ENCODE measurements at places on chromosomes 4 and X.

GRCh38 chr4:6687947-6688878, 5.5 kb upstream of the S100P start:
- no peak for DNase-seq

DNA sequence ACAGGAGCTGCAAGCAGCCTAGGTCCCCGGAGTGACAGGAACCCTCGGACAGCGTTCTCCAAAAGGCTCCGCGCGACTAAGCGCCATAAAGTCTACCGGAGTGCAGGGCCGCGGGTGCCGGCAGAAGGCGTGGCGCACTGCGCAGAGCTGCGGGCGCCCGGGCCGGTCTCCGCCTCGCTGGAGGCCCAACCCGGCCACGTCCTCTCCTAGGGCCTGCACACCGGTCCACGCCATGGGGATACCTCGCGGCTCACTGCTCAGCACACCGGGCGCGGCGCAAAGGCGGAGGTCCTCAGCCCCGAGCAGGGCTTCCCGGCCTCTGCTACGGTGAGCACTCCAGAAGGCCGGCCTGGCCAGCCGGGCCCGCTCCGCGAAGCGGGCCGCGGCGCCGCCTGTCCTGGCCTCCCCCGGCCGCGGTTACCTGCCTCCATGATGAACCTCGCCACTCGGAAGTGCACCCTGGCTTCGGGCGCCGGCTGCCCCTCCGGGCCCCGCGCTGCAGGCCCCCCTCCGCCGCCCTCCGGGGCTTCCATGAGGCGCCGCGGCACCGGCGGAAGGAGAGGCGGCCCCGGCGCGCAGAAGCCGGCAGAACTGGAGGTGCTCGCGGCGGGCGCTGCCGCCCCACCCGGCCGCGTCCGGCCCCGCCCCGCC, at the start of gene CCNQ:
CCNQ (minus strand) TSS at position 599 of the 651 bp plus-strand sequence; CDS start at position 533, 66 bp downstream.
- DNase-seq, result peak; percentile 33

DNA sequence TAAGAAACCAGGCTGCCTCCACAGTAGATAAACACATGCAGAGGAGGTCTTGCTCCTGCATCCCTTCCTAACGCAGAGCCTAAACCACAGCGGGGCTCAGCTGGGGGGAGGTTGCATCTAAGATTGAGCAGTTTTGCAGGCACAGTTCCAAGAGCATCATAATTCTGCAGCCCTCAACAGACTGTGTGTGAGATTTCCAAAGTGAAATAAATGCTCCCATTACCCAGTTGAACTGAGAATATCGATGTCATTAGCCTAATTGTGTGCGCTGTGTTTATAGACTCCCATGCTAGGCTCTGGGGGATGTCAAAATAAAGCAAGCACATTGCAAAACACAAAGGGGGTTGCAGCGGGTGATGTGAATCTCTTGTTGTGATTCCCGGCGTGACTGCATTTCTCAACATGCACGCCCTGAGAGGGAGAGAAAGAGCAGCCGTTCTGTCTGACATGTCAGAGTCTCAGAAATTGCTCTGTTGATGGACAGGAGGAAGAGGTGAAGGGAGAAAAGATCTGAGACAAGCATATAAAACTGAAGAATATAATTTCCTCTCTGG, 150.0 kb upstream of the PSAPL1 start:
- DNase-seq, result no peak

- no peak for DNase-seq
These were observed 379.7 kb downstream of the SPRY1 start for GRCh38 chr4:123776267-123776666.

DNA sequence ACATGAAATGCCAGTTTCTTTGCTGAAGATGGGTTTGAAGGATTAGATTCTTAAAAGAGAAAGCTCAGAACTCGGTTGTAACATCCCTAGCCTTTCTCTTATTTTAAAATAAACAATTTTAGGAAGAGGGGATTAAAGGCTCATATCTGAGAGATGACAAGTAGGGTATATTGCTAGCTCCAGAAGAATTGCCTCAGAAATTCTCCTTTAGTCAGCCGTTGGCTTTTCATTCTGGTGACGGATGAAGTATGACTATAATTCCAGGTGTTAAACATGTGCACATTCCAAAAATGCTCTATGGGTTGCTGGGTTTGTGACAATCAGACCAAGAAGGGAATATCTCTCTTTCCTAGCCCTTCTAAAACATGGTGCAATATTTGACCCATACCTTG, 17.8 kb downstream of the DKK2 start:
- DNase-seq, result no peak

DNA sequence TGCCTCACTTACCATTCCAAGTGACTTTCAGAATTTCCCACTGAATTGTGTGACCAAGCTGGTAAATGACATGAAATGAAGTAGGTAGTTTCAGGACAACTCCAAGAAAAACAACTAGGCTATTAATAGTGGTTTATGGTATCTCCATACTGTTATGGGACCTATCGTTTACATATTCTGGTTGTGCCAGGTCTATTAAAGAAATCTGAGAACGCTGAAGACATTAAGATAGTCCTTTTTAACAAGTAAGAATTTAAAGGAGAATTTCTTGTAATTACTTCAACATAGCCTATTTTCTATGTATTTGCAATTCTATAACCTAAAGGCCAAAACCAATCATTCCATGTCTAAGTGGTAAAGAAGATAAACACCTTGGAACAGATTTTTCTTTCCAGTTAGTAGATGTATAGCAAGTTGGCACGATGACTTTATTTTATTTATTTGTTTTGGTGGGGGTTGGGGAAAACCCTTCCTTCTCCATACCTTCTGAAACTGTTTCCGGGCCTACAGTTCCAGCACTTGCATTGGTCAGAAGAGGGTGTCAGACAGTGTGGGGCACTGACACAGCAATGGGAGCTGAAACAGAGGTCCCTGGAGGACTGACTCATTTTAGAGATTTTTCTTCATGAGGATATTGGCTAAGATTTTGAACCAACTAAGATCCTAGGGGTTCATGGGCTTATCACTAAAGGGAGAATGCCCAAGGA, 7.6 kb upstream of the DCLK2 start:
- no peak for DNase-seq

DNA sequence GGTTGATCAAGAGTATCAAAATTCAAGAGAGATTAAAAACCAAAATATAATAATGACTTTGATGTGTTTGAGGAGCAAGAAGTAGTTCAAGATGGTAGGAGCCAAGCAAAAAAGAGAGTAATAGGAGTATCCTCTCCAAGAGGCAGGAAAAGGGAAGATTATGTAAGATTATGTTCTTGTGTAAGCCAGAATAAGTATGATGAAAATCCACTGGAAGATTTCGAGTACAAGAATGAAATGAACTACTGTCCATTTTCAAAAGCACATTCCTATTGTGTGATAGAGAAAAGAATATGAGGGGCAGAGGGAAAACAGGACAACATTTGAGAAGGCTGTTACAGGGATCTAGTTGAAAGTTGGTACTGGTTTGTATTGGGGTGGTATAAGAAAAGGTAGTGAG, 659.6 kb upstream of the INTU start:
- no peak for DNase-seq

- no peak for DNase-seq
These were observed 3.9 kb downstream of the CTBP1 start for GRCh38 chr4:1244978-1245471.

- DNase-seq, result peak; percentile 31
These were observed 144.8 kb downstream of the PPA2 start for GRCh38 chr4:105329081-105329480.

- no peak for DNase-seq
These were observed 494.8 kb upstream of the ZFP42 start for GRCh38 chr4:187500796-187501195.

DNA sequence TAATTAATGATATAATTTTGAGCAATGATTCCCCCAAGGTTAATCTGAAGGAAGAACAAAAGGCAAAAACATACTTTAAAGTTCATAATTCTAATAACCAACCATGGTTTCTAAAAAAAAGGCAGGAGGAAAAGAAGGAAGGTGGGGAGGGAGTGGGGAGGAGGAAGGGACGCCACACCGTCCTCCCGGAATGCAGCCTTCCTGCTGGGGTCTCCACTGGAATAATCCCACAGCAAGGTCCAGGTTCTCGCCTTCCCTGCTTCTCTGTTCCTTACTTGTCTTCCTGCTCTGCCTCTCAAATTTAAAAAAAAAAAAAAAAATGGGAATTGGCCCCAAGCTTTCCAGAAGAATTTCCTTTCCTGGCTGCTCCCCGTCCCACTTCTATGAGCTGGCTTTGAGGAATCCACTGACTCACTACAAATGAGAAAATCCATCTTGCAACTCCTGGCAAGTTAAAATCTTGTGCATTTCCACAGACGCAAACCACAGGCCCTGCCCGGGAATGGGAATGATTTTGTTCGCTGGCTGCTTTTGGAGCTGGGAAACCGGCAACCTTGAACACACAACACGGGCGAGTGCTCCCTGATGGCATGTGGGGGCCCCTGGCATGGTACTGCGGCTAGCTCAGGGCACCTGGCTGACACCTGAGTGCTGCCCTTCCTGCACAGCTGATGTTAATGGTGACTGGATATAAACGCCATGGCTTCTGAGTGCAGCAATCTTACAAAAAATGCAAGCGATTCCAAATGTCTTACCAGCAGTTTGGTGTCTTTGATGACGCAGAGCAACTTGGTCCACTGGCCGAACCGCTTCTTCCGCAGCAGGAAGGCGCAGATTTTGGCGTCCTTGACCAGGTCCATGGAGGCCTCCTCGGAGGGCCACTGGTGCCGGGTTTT, 97.0 kb downstream of the AFAP1 start:
- DNase-seq, result no peak

DNA sequence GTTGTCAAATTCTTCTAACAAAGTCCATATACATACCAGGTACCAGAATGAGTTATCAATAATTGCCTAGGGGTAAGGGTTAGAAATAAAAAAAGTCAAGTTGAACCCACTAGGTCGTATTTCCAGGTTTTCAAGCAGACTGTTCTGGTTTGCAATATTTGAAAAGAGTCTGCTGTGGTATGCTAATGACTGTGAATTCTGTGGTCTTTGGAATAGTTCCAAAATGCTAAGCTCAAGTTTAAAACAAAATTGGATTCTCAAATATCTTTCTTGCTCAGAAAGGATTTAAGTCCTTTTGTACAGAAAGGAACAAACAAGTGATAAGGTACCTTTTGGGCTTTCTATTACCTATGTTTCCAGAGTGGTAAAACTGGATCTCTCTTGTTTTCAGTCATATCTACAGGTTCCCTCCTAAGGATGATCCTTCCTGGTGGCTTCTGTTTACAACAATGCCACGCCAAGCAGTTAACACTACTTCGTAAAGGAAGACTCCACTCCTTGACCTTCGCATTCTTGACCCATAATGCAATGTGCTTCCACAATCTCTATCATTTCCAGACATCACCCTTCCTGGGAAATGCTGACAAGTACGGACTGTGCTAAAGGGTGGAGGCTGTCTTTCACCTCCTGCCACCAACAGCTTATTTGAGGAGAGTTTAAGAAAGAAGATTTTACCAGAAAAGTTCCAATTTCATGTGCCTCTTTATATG, 531.7 kb upstream of the FTHL17 start:
- no peak for DNase-seq

- DNase-seq, result no peak
These were observed 53.6 kb upstream of the FUNDC1 start for GRCh38 chrX:44596277-44596676.

GRCh38 chr4:105797225-105797624, 88.6 kb downstream of the GSTCD start:
- no peak for DNase-seq

DNA sequence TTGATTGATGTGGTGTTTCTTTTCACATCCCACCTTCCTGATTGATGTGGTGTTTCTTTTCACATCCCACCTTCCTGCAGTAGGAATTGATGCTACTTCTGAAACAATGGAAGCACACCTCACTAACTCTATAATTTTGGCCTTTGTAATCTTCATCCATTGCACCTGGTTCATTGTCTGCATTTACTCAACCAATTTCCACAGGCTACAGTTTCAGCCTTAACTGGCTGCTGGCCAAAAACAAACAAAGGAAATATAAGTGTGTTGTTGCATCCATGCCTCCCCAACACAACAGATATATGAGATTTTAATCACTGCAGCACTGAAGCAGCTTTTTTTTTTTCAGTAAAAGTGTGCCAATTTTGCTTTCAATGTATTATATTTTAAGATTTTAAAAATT, 867.6 kb upstream of the PCDH7 start:
- no peak for DNase-seq

DNA sequence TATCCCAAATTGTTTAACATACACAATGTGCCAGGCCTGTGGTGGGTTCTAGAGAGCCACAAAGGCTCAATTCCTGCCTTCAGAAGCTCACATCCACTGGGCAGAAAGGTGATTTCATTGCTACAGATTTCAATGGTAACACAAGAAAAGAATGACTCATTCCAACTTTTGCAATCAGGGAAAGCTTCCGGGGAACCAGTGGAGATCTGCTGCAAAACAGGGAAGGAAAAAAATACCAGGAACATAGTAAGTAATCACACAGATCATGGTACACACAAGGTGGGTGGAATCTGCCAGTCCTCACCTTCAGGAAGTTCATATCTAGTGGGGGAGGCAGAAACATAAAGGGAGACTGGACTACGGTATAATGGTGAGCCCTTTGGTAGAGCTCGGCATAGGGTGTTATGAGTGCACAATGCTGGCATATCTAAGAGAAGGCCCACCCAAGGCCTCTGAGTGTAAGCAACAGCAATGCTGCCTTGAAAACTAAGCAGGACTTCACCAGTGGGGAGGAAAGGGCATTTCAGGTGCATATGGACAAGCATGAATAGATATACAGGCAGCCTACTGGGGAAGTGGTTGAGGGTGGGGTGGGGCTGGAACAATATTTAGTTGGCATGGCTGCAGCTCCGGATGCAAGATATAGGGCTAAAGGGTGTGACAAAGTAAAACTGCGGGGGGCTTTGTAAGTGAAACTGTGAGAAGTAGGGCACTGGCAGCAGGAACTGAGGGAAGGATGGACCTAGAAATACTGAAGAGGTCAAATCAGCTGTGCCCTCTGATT, 24.2 kb downstream of the GPRIN3 start:
- DNase-seq, result peak; percentile 69

DNA sequence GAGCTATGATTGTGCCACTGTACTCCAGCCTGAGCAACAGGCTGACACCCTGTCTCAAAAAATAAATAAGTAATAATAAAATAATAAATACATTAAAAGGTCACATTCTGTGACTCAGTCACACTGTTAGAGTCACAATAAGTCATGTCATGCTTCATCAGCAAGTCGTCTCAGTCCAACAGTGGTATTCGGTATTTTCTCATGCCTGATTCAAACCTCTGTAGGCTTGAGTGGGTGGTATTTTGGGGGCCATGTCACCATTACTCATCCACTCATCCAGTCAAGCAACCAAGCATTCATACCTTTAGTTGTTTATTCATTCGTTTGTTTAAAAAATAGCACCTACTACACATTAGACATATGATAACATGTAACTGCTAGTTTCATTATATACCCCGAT, 46.9 kb downstream of the SUPT20HL2 start:
- no peak for DNase-seq

GRCh38 chrX:136752796-136753195, 27.9 kb downstream of the ARHGEF6 start:
- no peak for DNase-seq

GRCh38 chrX:22985958-22986357, 13.8 kb upstream of the DDX53 start:
- no peak for DNase-seq

GRCh38 chrX:79270401-79270800, 96.7 kb downstream of the ITM2A start:
- peak; percentile 80 for DNase-seq

Measured in activated CD8-positive, alpha-beta T cell treated with anti-CD3 and anti-CD28 coated beads, Interleukin-2, amount 10 ng/mL, durations not matched to agents 7 days and 5 days (primary cell).